ENCODE measurements at places on chromosomes 16 and 17.

DNA sequence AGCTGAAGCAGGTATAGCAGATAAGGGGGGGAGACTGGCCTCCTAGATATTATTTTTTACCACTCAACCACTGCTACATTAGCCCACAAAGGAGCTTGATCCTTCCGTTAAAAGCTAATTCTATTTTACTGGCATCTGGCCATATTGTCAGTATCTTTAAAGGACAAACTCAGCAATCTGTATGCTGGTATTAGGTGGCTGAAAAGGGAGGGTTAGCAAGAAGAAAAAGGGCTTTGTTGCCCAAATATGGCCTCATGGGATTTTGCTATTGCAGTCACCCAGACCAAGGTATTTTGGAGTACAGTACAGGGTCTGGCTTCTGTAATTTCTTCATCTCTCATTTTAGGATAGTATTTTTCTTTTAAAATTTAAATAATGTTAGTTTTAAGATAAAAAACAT is 14.4 kb downstream of the RFWD3 start:
- DNase-seq = no peak

DNA sequence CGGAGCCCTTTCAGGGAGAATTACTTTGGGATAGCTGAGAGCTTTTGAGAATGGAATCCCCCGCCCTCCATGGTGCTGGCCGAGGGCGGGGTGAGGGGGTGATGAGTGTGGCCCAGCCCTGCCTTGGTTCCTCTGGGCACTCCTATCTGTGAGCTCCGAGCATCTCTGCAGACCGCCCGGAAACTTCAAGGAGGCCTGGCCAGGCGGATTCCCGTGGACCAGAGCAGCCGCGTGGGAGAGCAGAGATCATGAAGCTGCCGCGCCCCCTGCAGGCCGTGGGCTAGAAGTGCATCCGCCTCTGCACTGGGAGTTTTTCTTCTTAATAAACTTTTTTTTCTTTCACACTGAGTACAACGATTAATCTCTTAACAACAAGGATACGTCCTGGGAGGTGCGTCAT is 392.9 kb upstream of the EEF2KMT start:
- DNase-seq = no peak

DNA sequence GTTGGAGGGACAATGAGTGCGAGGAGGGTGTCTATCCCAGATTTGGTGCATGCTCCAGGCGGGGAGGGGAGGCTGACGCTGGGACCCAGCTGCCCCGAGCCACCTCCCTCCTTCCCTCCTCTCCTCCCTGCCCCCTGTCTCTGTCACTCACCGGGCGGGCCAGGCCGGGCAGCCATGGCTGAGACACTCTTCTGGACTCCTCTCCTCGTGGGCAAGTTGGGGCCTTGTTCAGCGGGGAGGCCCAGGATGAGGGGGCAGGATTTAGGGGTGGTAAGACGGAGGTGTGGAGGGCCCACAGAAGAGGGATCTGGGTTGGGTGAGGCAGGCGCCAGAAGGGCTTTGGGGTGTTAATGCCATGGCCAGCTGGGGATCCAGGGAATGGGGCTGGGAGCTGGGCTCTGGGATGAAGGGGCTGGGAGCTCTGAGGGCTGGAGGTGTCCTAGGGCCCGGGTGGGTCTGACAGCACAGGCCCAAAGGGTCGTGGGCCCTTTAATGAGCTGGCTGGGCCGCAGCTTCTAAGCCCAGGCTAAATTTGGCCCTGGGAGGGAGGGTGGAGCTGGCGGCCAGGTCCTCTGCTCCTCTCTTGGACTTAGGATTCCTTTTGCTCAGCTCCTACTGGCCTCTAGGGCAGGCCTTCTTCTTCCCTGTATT is at the start of gene SGCA:
TSS of gene SGCA (plus strand) at position 139 of the 651 bp plus-strand sequence. CDS start at position 175, 36 bp downstream.
- no peak for DNase-seq

DNA sequence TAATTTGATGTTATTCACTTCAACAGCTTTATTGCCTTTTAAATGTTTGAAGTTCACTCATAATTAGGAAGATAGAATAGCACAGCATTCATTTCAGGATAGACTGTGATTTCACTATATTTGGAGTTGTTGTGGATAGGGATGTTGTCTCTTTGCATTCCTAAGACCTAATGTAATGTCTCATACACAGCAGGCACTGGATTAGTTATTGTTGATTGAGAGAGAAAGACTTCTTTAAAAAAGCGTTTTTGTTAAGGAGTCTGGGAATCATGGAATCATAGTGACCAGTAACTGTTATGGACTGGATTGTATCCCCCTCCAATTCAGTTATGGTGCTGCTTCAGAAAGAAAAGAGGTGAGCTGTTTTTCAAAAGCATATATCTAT is 122.0 kb downstream of the USP22 start:
- DNase-seq = no peak

- peak; percentile 54 for DNase-seq
Measured at GRCh38 chr16:30382111-30382881, at the start of gene SEPTIN1. TSS of gene SEPTIN1 (minus strand) at chr16:30382561. CDS start at chr16:30382542, 19 bp downstream.

DNA sequence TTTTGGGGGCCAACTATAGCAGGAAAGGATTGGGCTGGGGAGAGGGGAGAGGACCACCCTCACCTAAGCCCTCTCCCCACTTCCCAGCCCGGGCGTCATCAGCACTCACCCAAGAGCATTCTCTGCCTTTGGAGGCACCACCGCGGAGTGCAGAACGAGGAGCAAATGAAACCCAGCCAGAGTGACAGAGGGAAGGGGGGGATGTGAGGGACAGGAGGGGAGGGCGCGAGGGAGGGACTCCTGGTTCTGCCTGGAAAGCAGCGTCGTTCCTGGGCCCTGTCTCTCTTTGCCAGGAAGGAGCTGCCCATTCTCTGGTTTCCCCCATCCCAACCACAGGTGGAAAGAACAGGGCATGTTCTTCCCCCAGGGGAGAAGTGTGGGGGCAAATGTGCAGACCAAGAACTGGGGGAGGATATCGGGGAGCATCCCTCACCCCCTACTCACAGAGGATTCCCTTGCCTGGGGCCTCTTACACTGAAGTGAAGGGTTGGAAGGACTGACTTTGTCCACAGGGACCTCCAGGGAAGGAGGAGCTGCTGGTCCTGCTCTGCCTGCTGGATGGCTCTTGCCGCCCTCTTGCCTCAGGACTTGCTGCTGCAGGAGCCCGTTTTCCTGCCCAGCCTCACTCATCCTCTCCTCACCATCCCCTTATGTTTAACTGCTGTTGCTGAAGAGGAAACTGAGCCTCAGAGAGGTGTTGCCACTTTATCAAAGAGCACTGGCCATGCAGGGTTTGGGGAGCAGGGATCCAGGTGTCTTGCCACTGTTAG is 3.5 kb upstream of the C17orf113 start:
- DNase-seq = no peak

GRCh38 chr17:66959641-66960375 is 4.7 kb upstream of the CACNG4 start:
- DNase-seq = no peak

DNA sequence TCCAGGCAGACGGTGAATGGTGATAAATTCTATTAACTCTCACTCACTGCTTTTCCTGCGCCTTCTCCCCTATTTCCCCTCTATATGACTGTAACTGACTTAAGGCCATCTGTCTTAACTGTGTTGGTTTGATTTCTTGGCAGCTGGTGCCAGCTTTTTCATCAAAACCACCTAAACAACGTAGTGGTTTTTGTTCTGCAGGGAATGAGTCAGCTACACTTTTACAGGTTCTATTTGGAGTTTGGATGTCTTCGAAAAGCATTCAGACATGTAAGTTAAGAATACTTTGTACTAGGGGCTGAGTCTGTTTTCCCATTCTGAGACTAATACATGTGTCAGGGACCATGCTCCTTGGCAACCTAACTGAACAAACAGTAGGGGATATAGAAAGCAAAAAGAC is 8.5 kb downstream of the REXO5 start:
- DNase-seq = no peak

GRCh38 chr16:77775911-77776909 is 12.2 kb upstream of the VAT1L start:
- DNase-seq = no peak

- DNase-seq = no peak
Measured at GRCh38 chr17:66228887-66229782, at the start of gene APOH. TSS of gene APOH (minus strand) at chr17:66229415. CDS start at chr17:66229379, 36 bp downstream.
